ENCODE measurements at places on chromosomes 7 and 10. TPM values are rescaled to one million over a fixed set of nuclear protein-coding genes. Genes with fewer than 3 reads are reported as not detected.

Gene CNPY1
- total RNA-seq, result not detected

GRCh38 chr10:84135836-84136235 lies 3.5 kb upstream of the GHITM start:
- DNase-seq, result no peak

- DNase-seq, result no peak
Measured at GRCh38 chr7:22435105-22435504, 64.9 kb downstream of the STEAP1B start.

DNA sequence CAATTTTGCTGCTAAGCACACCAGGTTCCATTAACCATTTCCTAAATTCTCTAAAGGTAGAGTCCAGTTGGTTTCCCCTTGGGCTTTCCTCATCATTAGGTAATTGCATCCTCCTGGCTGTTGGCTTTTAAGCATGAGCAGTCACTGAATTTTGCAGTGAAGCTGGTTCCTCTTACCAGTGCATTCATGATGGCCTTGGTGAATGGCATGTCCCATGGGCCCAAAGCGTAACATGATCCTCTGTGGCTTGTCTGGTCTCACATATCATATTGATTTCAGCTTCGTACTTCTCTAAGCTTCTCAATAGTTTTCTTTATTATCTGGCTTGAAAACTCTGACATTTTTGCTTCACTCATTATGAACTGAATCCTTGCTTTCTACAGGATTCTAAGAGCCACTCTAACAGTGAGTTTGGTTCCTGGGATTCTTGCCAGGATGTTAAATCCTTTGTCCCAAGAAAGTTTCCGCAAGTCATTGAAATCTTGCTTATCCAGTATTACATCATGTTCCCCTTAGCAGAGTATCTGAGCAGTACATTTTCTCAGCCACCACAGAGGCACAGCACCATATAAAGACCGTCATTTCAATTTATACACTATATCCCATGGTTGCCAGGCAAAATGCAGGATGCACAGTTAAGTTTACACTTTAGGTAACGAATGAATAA lies 134.2 kb downstream of the PTN start:
- DNase-seq, result no peak

GRCh38 chr7:42208572-42208971 lies 28.4 kb downstream of the GLI3 start:
- no peak for DNase-seq

GRCh38 chr10:22683140-22683389 lies 31.3 kb downstream of the PIP4K2A start:
- no peak for DNase-seq

- no peak for DNase-seq
Measured at GRCh38 chr7:2796358-2797352, 47.5 kb downstream of the GNA12 start.

DNA sequence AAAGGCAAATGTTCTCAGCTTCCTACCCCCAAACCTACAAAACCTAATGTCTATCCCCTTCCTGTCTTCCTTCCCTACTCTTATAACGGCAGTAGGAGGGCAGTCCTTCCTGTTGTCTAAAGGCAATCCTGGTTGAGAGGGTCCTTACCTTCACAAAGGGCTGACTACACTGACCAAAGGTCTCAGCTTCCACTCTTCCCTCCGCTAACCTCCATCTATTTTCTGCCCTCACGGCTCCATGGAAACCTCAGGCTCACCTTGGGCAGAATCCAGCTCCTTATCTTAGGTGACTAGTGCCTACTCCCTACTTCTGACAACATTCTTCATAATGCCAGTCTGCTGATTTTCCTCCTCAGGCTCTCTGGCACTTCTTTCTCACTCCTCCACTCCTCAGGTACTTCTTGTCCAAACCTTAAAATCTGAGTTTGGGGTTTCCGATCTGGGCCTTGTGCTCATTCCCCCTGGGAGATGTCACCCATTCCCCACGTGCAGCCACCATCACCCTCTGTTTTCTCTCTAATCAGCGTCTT lies 542 bp downstream of the FBXL13 start:
- DNase-seq, result no peak

DNA sequence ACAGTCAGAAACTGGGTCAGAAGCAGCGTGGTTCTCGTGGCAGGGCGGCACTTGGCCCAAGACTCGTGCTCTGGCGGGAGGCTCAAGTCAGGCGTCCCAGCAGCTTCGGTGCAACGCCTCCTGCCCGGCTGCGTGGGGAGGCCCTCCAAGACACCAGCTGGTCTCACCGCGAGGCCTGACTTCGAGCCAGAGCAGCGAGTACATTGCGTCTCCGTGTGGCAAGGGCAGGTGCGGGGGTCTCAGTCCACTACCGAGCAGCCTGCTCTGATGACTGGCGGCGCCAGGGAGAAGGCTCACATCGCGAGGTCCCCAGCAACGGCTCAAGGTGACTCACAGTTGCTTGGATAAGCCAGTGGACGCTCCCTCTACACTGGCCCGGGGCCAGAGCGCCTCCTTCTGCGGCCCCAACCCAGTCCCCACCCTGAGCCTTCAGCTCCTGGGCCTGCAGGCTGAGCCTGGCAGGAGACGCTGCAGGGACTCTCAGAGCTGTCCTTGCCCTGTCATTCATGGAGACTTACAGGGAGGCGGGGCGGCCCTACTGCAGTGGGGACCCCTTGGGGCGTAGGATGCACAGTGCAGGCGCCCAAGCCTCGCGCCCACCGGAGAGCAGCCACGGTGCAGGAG lies 41.9 kb upstream of the PRKAR1B start:
- no peak for DNase-seq

DNA sequence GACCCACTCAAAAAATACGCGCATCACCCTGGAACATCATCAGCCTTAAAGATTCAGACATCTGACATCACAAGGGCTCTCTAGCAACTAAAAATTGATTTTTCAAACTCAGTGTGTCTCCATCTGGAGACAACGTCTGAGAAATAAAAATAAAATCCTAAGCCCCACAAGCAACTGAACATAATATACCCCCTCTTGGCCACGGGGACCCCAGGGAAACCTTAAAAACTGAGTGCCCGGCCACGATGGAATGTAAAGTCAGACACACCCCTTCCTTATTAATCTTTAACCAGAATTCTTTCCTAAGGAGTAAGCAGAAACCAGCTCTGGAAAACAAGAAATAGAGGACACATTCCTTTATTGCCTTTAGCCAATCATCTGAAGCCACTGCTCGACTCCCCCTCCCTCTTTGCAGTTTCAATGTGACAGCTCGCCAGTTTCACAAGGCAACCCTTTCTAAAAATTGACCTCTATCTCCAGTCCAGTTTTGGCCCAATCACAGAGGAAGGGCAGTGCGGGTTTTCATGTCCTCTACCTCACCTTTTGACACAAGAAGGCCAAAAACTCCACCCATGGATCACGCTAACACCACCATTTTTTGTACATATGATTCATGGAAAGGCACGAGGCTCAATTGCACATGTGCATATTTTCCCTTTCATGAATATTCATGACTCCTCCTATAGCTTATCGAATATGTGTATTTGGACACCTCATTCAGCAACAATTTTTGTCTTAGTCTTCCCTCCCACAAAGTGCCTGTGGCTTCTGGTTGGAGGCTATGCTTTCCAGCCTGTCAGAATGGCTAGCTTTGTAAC lies 24.2 kb downstream of the IFIT3 start:
- no peak for DNase-seq

- DNase-seq, result no peak
Measured at GRCh38 chr7:149245244-149245643, 5.8 kb downstream of the ZNF212 start.

GRCh38 chr10:117477961-117478670 lies 64.4 kb upstream of the EMX2 start:
- no peak for DNase-seq

Data from activated naive CD8-positive, alpha-beta T cell treated with anti-CD3 and anti-CD28 coated beads, Interleukin-2, amount 10 ng/mL, durations not matched to agents 7 days and 5 days (primary cell).